Heart left ventricle (tissue), 16 donors: ENCODE measurements at places on chromosomes 7 and 10. TPM values are rescaled to one million over a fixed set of nuclear protein-coding genes. Genes with fewer than 3 reads are reported as not detected.

GRCh38 chr10:114584419-114584818, 73.7 kb downstream of the ABLIM1 start:
- DNase-seq = no peak

DNA sequence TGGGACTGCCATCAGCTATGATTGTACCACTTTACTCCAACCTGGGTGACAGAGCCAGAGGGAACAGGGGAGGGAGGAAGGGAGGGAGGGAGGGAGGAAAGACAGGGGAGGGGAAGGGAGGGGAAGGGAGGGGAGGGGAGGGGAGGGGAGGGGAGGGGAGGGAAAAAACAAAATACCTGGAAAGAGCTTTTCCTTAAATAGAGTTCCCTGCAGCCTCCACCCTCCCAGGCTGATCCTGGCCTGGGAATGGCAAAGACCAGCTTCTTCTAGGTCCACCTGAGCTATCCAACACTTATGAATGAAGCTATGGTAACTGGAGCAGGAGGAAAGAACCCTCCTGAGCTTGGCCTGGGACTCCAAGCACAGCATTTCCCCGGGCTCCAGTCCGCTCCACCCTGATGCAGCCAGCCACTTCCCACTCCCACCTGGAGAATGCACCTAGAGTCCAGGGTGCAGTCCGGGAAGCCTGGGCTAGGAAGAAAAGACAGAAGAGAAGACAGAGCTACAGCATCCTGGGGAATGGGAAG, 66.1 kb downstream of the GRID1 start:
- no peak for DNase-seq

HOXA10 gene
- total RNA-seq = not detected

DNA sequence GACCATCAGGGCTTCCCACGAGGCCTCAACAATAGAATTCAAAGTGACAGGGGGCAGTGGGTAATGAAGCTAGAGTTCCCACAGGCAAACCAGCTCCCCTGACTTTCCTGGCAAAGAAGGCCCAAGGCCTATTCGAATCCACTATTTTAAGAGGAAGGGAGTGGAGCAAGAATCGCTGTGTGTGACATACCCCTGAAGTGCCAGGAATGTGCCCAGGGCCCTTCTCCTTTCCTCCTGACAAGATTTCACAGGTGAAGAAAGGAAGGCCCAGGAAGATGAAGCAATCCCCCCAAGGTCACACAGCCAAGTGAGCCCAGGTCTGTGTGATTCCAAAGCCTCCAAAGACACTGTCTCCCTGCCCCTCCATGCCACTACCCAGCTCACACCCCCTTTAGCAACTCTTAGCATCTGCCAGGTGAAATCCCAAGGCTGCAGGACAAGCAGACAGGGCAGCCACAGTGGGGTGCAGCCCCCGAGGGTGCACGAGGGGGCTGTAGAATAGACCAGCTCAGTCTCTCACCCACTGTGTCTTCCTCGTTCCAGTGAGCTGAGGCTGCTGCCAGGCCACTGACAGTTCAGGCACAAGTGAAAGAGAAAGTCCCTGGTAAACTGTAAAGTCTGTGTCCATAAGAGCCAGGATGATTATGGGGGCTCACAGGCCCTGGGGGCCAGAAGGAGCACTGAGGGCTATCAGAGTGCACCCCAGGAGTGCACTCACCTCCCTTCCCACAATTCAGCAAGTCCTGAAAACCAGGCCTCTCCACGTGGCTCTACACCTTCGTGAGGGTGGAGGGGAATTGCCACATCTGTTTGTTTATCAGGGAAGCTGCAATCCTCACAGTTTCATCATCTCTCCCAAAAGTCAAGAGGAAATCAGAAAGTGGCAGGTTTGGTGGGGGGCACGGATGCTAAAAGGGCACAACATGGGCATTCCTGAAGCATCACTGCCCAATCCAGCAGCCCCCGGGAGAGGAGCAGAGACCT, 70.8 kb upstream of the ZMIZ1 start:
- DNase-seq = peak; percentile 13

OR2F2 gene
- total RNA-seq = not detected

GRCh38 chr10:49500412-49500811, 38.5 kb downstream of the ERCC6 start:
- no peak for DNase-seq

DNA sequence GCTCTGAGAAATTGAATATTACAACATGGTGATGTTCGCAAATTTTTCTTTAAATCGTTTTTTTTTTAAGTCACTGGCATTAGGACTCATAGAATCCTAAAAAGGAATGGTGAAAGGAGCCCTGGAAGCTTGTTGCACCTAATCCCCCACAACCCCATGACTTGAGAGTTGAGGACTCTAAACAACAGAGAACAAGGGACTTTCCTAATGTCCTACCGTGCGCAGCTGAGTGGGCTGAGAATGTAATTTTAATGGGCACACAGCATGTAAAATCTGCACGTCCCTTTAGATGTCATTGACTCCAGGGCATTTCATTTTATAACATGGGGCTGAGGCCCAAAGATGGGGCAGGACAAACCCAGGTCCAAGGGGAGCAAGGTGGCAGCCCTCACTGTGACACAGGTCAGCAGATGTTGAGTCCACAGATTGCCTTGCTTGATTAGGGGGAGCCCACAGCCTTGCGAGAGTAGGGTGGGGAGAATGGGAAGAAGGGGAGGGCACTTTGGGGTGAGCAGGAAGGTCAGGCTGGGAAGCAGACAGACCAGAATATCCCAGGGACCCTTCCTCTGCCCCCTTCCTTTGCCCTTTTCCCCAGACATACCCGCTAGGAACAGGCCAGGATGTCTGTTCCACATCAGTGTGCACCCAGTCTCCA, 208.4 kb upstream of the ZMIZ1 start:
- DNase-seq = no peak

DNA sequence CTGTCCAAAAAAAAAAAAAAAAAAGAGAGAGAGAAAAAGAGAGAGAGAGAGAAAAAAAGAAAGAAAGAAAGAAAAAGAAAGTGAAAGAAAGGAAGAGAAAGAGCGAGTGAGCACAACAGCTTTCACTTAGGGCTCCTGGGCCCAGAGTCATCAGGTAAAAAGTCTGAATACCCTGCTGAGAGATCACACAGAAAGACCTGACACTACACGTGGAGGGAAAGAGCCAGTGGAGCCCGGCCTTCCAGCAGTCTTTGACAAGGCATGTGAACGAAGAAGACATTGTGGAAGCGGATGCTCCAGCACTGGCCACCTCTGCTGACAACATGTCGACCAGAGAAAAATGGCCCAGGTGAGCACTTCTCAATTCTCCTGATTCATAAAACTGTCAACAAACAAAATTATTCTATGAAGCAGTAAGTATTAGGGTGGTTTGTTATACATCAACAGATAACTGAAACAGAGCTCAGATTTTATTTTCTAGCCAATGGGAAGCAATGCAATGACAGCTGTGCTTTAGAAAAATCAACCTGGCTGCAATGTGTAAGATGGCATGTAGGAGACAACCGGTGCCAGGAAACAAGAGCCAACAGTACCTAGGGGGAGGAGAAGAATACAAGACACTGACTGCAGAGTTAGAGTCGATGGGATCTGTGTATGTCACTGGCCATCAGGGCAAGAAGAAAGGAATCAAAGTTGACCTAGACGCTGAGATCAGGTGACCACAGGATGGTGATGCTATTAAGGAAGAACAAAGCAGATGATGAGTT, 4.4 kb downstream of the RNF216 start:
- DNase-seq = no peak

PNLIPRP2 gene
- total RNA-seq = 0.27 TPM

DNA sequence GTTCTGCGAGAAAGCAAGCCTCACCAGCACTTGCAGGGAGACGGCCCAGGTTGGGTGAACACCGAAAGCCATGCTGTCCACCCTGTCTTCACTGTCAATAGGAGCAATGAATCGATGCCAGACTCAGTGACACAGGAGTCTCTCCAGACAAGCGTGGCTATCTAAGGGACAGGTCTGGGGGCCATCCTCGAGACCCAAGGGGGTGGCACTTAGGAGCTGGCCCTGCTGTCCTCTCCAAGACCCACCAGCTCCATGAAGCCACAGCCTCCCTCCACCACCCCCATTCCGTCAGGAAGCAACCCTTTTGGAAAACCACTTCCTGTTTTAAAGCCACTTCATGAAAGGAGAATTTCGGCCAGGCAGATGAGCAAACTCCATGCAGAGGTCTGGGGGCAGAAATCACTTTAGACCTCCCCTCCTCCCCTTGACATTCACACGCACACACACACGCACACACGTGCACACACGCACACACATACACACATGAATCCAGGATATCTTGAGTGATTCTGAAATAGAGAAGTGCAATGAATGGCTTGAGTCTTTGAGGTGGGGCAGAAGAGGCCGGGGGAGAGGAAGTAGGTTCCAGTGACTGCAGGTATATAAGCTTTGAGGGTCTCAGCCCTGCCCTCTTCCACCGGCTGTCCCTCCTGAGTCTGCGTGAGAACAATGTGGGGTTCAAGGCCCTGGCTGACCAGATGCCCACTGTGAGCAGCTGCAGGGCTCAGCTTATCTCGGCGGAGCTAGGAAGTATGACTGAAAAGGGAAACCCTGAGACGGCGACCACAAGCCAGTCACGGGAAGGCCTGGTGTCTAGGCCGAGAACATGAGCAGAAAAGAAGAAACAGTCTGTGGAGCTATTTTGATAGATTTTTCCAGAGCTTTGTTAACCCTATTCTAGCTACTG, 25.0 kb downstream of the RGS10 start:
- DNase-seq = no peak

GRCh38 chr7:23183279-23184012, 1.6 kb downstream of the NUP42 start:
- no peak for DNase-seq
